ENCODE measurements at places on chromosomes 3 and 15.

DNA sequence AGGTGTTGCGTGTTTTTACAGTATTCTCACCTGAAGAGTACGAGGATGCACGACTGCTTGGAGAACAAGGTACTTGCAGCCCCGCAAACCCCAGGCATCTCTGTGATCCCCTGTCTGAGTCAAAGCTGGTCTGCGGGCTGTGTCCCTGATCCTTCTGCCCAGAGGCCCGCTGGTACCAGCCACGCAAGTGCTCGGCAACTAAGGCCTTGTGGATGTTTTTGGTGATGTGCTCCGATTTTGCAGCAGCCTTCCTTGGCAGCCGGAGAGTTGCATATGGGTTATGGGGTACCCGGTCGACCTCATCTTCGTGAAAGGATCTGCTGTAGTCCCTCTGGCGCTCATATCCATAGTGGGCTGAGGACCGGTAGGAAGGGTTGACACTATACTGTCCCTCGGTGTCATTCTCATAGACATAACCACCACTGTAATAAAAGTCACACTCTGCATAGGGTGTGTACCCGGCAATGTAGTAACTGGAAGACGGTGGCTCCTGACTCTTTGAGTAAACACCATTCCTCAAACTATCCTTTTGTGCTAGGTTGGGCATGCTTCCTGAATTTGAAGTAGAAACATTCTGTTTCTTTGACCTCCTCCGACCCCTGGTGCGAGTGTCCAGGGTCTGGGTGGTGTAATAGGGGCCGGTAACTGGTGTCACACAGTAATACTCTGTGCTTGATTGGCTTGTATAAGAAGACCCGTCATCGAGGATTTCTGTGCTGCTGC, 58.6 kb upstream of the LMOD3 start:
- no peak for DNase-seq

DNA sequence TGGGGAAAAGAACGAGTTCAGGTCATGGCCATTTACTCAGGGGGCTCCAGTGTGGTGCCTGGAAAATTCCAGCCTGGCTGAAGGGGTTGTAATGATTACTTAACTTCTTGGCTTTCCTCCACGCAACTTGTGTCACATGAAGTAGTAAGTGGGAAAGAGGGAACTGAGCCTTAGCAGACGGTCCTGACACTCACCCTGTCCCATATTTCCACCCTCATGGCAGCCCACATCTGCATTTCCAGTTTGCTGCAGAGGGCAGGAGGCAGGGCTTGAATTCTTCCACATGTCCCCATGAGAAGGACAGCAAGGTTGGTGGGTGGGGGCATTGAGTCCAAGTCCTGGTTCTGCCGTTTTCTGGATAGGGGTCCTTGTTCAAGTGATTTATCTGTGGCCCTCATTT, 7.8 kb upstream of the CAMP start:
- no peak for DNase-seq

DNA sequence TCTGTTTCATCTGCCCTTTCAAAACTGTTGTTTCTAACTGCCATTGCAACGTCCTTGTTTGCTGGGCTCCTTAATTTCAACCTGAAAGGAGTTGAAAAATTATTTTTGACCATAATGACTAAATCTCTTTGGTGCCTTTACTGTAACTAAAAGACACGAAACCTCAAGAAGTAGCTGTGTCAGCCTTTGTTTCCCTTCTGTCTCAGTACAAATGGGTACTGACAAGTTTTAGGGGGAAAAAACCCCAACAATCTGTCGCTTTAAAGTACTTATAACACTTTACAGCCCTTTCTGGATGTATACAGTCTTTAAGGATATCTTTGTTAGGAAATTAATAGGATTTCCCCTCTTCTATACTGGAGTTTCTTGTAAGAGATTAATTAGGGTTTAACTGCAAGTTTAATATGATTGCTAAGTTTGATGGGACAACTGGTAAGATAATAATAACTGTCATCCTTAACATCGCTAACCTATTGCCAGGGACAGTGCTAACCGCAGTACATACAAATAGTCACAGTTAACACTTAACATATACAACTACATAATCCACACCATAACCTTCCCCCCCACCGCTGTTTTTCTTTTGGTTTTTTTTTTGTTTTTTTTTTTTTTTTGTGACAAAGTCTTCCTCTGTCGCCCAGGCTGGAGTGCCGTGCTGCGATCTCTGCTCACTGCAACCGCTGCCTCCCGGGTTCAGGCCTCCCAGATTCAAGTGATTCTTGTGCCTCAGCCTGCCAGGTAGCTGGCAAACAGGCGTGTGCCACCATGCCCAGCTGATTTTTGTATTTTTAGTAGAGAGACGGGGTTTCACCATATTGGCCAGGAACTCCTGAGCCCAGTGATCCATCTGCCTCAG, 1.7 kb downstream of the GXYLT2 start:
- no peak for DNase-seq

GRCh38 chr3:123739106-123739505, 145.0 kb downstream of the MYLK start:
- no peak for DNase-seq

GRCh38 chr3:120597445-120598049, 1.4 kb downstream of the NDUFB4 start:
- DNase-seq = no peak

- DNase-seq = no peak
These were observed 247.1 kb downstream of the CHST2 start for GRCh38 chr3:143366672-143367071.
